ENCODE measurements at places on chromosomes 2 and 18. TPM values are rescaled to one million over a fixed set of nuclear protein-coding genes. Genes with fewer than 3 reads are reported as not detected.

The CNDP2 gene
- 194 TPM for total RNA-seq

The HNMT gene
- total RNA-seq, result 5.5 TPM

The ICOS gene
- not detected for total RNA-seq

The COL5A2 gene
- 62.6 TPM for total RNA-seq

The ITPRIPL1 gene
- 25.6 TPM for total RNA-seq

The PSD4 gene
- total RNA-seq, result 2.4 TPM

The MRPL30 gene
- 44.3 TPM for total RNA-seq

The CD8A gene
- total RNA-seq, result 0.54 TPM

The GNAL gene
- 20.4 TPM for total RNA-seq

The SERPINB13 gene
- total RNA-seq, result not detected

The NOL4 gene
- total RNA-seq, result 0.63 TPM

The CAVIN2 gene
- total RNA-seq, result not detected

The TMEM247 gene
- not detected for total RNA-seq

The AGAP1 gene
- total RNA-seq, result 54.7 TPM

The SLC5A7 gene
- 3.0 TPM for total RNA-seq

The ACVR1C gene
- 0.09 TPM for total RNA-seq

The DHRS9 gene
- not detected for total RNA-seq

The NFU1 gene
- total RNA-seq, result 41.8 TPM

The B3GNT7 gene
- total RNA-seq, result 0.79 TPM
